CD4-positive, alpha-beta T cell treated with Interleukin-6 at 100 ng/mL for 8 hours (primary cell): ENCODE measurements at places on chromosomes 4 and X.

DNA sequence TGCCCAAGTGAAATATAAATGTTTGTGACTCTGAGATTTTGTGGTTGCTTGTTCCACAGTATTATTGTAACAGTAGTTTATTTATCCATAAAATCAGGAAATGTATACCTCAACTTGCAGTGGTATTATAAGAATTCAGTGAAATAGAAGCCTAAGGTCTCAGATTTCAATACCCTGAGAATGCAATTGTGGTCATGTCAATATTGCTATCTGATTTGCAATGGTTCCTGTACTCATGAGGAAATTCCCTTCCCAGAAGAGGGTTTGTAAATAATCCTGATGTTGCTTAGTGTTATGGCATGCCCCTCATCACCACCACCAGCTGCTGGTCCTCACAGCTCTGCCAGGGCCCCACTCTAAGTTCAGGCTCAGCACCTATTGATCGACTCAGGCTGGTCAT lies 67.8 kb downstream of the SLC34A2 start:
- no peak for DNase-seq

- no peak for DNase-seq
Observed at GRCh38 chr4:15488658-15489470, 19.2 kb downstream of the CC2D2A start.

- DNase-seq: no peak
Observed at GRCh38 chr4:168667376-168667775, 170.5 kb downstream of the PALLD start.

DNA sequence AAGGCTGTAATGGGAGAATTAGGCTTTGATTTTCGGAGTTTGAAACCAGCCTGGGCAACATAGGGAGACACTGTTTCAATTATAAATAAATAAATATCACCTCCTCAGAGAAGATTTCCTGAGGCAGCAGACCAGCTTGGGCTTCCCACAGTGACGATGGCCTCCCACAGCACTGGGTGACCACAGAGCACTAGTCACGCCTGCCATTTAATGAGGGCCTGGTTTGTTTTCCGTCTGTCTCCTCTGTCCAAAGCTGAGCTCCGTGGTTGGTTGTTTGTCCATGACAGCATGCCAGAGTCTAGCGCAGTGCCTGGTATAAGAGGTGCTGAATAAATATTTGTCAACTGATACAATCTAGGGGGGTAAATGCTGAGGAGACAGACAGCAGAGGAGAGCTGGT lies 10.4 kb upstream of the PDGFRA start:
- no peak for DNase-seq

- no peak for DNase-seq
Observed at GRCh38 chrX:106903856-106904528, 851 bp upstream of the RIPPLY1 start.

GRCh38 chr4:20253735-20254409 lies 2.2 kb downstream of the SLIT2 start:
- no peak for DNase-seq

DNA sequence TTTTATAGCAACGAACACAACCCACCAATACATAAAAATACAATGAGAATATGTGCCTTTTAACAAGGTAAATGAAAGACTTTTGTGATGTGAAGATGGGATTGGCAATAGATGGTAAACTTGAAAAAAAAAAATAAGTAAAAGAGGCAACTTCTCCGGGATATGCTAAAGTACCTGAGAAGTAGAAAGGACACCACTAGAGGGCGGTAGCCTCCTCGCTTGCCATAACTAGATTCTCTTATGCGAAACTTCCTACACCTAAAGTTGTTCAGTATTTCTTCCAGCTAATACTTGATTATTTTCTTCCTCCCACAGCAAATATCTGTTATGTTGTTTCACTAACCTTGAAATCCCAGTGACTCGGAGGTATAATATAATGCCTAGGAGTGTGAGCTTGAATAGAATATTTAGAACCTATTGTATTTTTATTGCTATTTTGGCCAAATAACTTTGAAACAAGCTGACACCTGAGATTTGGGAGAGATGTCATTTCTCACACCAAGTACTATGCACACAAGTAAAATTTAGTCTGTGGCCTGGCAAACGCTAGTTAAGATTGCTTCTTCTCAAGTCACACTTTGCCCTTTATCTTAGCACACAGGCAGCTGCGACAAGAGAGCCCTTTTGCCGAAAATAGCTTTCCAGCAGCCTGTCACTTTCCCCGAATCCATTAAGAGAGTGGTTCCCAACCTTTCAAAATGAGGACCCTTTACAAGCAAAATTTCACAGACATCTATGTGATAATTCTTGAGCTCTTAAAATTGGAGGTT lies 44.9 kb upstream of the PDLIM5 start:
- DNase-seq: peak; percentile 62

DNA sequence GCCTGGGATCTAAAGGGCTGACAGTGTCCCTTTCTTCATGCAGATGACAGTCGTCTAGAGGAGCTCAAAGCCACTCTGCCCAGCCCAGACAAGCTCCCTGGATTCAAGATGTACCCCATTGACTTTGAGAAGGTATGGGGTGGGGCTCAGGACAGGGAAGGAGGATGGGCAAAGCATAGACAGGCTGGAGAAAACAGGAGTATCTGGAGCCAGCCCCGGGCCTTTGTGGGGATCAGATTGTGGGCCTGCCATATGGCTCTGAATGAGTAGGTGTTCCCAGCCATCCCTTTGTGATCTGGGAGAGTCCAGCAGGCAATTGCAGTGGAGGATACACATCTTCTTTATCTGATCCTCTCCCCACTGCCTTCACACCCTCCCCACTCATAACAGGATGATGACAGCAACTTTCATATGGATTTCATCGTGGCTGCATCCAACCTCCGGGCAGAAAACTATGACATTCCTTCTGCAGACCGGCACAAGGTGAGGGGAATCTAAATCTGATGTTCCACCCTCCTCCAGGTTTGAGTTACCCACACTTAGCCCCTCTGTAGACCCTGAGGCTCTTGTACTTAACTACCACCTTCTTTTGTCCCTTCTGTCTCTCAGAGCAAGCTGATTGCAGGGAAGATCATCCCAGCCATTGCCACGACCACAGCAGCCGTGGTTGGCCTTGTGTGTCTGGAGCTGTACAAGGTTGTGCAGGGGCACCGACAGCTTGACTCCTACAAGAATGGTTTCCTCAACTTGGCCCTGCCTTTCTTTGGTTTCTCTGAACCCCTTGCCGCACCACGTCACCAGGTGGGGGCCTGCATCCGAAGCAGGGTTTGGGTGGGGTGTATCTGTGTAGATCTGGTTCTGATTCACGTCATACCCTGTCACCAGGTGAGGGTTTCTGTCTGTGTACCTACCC lies 5.8 kb upstream of the CDK16 start:
- no peak for DNase-seq

- DNase-seq: no peak
Observed at GRCh38 chrX:109357706-109358105, 124.2 kb downstream of the GUCY2F start.

DNA sequence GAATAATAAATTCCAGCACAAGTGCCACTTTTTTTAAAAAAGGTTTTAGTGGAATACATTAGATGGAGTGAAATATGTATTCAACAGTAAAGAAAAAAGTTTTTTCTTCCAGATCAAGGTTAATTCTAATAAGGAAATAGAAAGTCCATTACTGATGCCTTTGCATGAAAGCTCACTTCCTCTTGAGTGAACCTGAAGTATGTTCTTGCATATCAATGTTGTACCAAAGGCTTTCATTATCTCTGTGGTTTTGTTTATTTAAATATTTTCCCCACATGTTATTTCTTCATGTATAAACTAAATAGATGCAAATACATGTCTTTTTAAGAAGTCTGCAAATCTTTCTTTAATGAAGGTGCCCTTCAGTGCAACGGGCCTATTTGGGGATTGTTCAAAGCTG lies 307.9 kb downstream of the C4orf33 start:
- no peak for DNase-seq

DNA sequence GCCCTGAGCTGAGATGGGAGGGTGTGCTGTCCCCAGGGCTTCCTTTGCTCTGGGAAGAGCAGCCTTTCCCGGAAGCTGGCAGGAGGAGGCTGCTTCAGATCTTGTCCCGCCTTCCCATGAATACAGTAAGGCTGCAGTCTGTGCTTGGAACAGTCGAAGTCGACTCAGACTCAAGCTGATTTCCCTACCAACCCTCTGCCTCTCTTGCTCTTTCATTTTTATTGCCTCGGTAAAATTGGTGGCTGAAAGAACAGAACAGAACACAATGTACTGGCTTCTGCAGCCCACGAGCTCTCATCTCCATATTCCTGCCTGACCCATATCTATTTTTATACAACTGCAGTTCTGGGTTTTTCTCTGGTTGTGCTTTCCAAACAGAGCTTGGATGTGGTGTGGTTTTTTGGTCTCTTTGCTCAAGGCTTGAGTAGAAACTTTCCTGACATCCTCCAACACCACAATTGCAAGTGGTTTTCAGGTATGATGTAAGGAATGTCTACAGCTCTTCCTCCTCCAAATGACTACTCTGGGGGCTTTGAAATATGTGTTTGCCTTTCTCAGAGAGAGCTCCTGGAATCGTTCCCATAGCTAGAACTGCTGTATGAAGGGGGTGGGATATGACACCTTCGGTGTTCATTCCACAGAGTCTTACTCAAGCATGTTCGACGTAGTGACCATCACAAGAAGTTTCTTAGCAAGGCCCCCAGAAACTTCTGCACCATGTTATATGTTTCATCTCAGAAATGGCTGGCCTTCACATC lies 61.3 kb downstream of the ENPP6 start:
- no peak for DNase-seq

- no peak for DNase-seq
Observed at GRCh38 chr4:166128403-166128802, 255.4 kb downstream of the TLL1 start.

DNA sequence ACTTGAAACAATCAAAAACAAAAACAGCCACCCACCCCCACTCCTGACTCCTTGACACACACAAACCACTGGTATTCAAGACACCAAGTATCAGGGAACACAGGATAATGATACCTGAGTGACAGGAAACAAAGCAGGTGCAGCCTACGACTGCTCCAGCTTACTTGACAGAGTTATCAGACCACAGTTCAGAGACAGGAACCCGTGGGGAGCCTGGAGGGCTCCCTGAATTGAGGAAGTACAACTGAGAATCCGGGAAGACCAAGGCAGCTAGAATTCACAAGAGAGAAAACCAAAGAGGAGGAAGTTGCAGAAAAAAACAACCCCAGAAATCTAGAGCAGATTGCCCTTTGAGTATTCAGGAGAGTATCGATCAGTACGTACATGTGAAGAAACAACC lies 20.5 kb downstream of the COMMD8 start:
- no peak for DNase-seq

- DNase-seq: no peak
Observed at GRCh38 chr4:118968813-118969212, 80.2 kb downstream of the SYNPO2 start.

GRCh38 chrX:132488180-132488705 lies 595 bp downstream of the MBNL3 start:
- peak; percentile 40 for DNase-seq

GRCh38 chrX:10603612-10604011 lies 16.8 kb downstream of the MID1 start:
- no peak for DNase-seq

DNA sequence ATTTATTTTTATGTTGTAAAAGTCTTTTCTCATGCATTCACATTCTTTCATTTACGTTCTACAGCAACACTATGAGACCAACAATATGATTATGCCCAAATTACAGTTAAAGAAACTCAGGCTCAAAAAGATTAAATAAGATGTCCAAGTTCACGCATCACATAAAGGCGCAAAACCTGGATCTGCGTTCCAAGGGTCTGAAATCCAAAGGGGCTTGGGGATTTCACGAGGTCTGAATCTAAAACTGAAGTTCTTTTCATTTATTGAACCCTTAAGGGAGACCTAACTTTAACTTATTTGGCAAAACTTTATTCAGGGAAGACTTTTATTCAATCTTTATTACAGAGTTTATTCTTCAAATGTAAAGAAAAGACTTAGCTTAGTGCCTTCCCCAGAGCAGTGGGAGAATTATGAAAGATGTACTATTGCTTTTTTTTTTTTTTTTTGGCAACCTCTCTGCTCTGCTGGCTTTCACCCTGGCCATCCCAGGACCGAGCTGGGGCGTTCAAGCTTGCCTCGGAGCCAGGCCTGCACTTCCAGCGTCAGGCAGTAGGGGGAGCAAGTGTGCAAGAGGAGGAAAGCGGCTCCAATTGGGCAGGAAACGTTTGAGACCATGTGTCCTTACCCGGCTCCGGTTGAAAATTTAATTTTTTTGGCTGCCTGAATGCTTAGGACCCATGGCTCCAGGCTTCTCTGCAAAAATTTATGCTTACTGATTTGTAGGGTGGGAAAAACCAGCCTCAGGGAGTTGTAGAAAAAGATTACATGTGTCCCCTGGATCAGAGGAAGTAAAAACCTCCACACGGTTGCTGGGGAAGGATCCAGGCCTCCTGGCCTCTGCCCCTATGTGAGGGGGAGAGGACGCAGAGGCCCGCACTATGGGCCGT lies 344.3 kb upstream of the KLF3 start:
- peak; percentile 88 for DNase-seq

DNA sequence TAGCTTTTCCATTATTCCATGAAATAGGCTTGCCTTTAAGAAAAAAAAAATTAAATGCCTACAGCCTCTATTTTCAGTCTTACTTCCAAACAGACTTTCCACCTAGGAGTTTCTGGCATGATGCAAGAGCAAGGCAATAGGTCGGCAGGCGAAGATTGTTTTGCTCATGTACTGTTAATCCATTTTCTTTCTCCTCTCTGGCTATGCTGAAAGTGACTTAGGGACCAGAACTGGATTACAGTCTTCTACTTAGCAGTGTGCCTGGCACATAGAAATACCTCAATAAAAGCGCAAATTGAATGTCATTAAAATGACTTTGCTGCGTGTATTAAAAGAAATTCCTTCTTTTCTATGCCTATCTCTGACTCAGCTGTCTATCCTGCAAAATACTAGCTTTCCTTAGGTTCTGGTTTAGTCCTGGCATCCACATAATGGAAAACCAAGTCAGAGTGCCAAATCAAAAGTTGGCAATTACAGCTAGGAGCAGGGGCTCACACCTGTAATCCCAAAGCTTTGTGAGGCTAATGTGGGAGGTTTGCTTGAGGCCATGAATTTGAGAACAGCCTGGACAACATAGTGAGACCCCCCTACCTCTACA lies 51.9 kb downstream of the CC2D2A start:
- no peak for DNase-seq

DNA sequence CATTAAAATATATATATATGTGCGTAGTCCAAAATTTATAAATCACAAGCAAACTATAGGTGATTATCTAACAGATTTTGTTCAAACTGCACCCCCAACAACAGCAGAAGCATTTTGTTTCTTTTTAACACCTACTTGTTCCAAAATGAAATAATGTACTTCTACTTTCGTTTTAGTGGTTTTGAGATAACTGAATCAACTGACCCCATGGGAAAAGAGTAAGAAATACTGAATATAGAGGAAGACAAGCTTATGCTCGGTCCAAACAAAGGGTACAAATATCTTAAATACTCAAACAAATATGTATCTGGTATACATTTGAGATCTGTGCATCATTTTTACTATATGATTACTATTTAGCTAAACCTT lies 22.4 kb downstream of the MAP7D3 start:
- DNase-seq: no peak

DNA sequence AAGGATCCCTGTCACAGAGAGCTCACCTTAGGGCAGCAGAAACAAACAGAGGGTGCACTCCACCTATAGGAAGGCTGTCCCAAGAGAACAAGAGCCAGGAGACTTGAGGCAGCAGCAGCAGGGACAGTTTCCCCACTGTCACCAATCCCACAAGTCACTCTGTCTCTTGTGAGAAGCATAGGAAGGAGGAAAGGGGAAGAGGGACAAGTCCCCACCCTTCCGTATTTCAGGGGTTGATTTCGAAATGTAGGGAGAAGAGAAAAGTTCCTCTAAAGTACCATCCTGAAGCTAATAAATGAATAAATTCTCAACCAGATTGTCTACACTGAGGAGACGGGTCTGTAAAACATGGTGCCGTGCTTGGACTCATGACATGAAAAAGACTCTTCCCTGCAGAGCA lies 9.5 kb upstream of the TLR8 start:
- no peak for DNase-seq
